ENCODE measurements at places on chromosomes 2 and 18. TPM values are rescaled to one million over a fixed set of nuclear protein-coding genes. Genes with fewer than 3 reads are reported as not detected.

The MYL1 gene
- total RNA-seq: not detected

The PLGLB2 gene
- total RNA-seq: 0.50 TPM

The DPY30 gene
- 178 TPM for total RNA-seq

The OTX1 gene
- 0.41 TPM for total RNA-seq

The SAG gene
- not detected for total RNA-seq

The ANKRD62 gene
- total RNA-seq: not detected

The PDE11A gene
- total RNA-seq: 0.91 TPM

The IAH1 gene
- 36.0 TPM for total RNA-seq
